ENCODE measurements at places on chromosomes 7 and 10. TPM values are rescaled to one million over a fixed set of nuclear protein-coding genes. Genes with fewer than 3 reads are reported as not detected.

GRCh38 chr10:28627102-28627501, 50.2 kb upstream of the BAMBI start:
- DNase-seq = no peak

GRCh38 chr7:43694399-43694748, 34.9 kb downstream of the COA1 start:
- no peak for DNase-seq

- DNase-seq = no peak
These were observed 10.2 kb downstream of the DNAJC12 start for GRCh38 chr10:67827811-67828210.

- no peak for DNase-seq
These were observed 88.8 kb downstream of the TFEC start for GRCh38 chr7:115941703-115942268.

Gene BAG3
- total RNA-seq = 136 TPM

- no peak for DNase-seq
These were observed 14.4 kb upstream of the SRRM3 start for GRCh38 chr7:76187272-76187671.

GRCh38 chr7:99037327-99037940, 106.5 kb downstream of the SMURF1 start:
- no peak for DNase-seq

- DNase-seq = no peak
These were observed 42.1 kb upstream of the EFCAB10 start for GRCh38 chr7:105623378-105623777.

Gene RNF148
- 0.34 TPM for total RNA-seq

DNA sequence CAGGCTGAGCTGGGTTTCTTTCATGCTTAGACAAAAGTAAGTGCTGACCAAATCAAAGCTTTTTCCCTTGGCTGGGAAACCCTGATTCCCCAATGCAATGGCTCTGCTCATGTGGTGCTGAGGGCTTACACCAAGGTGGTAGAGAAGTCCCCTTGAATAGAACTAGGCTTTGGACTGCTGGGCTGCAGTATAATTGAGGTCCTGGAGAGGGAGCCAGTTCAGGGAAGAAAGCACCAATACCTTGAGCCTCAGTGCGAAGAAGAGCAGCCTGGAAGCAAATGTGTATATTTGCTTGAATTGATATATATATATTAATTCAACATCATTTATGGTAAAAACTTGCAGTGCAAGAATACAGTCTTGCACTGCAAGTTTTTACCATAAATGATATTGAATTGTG, 391.1 kb downstream of the RPS24 start:
- no peak for DNase-seq

Gene CALHM3
- total RNA-seq = not detected

GRCh38 chr10:61815496-61815895, 86.0 kb upstream of the ARID5B start:
- no peak for DNase-seq

- DNase-seq = no peak
These were observed 1.6 kb downstream of the GLUD1 start for GRCh38 chr10:87092861-87093631.

- no peak for DNase-seq
These were observed 18.5 kb downstream of the KIAA1549 start for GRCh38 chr7:138962561-138963270.

DNA sequence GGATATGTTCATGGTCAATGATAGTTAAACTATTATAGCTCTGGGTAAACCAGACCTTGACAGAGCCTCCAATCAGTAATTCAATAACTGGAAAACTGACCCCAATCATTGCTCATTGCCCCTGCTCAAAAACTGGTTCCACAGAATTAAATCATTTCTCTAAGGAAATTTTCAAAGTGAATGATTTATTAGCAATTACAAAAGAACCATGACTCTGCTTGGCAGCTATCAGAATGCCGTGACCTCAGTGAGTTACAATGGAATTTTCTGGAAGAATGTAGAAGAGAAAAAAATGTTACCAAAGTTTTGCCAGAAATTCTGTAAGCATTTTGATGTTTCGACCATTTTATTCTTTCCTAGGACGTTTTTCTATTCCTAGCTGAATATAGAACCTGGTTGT, 106.8 kb upstream of the APBB1IP start:
- no peak for DNase-seq

GRCh38 chr7:85567983-85568382, 381.1 kb upstream of the SEMA3D start:
- no peak for DNase-seq

Gene AGAP4
- total RNA-seq = 7.3 TPM

DNA sequence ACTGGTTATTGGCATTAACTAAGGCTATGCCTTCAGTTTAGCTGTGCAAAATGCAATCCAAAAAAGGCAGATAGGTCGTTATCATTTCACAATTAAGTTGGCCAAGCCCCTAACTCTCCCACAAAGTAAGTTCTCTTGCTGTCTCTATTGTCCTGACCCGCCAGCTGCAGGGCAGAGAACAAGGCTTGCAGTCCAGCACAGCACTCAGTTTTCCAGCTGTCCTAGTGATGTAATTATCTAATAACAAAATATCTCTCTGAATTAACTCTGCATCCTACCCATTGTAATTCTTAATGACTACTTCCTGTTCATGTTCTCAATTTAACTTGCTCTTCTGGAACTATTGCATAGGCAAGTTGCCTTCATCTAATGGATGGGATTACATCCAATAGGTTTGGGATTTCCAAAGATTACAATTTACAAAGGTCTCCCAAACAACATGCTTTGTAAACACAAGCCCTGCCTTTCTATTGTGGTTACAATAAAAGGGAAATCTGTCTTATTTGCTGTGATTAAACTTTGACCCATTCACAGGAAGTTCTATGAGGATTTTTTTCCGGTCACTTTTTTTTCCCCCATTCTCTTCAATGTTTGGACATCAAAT, 55.2 kb downstream of the CDK6 start:
- peak; percentile 31 for DNase-seq

Gene WASHC2C
- total RNA-seq = 32.2 TPM

GRCh38 chr7:54556121-54556520, 13.9 kb downstream of the VSTM2A start:
- no peak for DNase-seq

Gene SYT15
- 4.1 TPM for total RNA-seq

DNA sequence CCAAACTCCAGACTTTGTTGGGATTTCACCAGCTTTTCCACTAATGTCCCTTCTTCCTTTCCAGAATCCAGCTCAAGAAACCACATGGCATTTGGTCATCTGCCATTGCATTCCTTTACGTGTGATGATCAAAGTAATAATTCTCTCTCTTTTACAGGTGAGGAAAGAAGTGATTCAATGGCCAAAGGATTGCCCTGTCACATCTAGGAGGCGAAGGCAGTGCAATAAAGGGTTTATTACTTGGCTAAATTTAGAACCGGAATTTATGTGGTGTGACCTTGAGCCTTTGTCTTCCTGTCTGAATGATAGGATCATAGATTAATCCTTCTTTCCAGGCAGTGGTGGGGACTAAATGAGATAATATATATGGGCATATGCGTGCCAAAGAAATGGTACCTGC, 58.3 kb upstream of the COBL start:
- no peak for DNase-seq

DNA sequence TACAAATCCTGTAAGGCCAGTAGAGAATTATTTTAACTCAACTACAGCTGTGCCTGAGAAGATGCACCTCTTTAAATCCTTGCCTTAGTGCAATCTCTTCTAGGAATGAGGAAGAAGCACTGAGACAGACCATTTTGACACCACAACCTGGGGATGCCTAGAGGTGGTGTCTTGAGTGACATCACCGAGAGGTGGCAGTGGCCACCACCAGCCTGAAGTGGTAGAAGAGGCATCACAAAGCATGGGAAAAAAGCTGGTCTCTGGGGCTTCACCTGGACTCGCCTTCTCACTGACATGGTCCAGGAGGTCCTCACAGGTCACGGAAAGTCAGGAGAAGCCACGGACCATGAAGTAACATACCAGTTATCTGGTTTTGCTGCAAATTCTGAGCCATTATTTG, 99.2 kb upstream of the PDLIM1 start:
- no peak for DNase-seq

DNA sequence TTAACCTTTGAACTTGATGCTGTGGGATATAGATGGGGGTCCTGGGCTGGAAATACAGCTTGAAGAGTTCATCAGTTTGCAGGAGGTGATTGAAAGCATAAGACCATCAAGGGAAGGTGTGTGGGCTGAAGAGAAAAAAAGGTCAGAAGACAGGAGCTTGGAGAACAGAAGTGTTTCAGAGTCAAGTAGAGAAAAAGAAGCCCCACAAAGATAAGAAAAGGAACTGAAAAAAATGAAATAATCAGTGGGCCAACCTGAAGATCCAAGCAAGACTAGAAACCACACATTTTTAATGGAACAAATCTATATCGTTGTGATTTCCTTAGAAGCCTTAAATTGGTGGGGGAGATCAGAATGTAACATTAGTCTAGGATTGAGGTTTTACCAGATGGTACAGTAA, 22.5 kb downstream of the ZEB1 start:
- DNase-seq = no peak

Gene OR2A12
- total RNA-seq = not detected

- no peak for DNase-seq
These were observed 11.1 kb downstream of the FOXK1 start for GRCh38 chr7:4693152-4693551.

GRCh38 chr7:47552621-47553020, 29.3 kb downstream of the TNS3 start:
- no peak for DNase-seq

DNA sequence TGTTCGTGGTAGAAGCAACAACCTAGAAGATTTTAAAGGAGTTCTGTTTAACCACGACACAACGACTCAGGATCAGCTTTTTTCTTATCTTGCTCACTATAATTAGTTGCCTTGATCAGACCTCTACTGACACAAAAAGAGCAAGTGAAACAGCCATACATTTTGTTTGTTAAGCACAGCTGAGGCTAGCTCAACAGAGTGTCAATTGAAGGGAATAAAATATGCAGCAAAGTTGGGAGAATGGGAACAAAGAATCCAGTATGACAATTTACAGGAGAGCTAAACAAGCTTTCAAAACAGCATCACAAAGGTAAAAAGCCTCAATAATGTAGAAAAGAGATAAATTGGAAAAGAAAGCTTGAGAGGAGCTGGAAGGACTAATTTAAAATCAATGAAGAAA, 40.5 kb upstream of the HERPUD2 start:
- DNase-seq = no peak

GRCh38 chr7:116779216-116779615, 83.2 kb upstream of the CAPZA2 start:
- DNase-seq = no peak

- no peak for DNase-seq
These were observed 222.1 kb upstream of the SHH start for GRCh38 chr7:156034397-156034796.

DNA sequence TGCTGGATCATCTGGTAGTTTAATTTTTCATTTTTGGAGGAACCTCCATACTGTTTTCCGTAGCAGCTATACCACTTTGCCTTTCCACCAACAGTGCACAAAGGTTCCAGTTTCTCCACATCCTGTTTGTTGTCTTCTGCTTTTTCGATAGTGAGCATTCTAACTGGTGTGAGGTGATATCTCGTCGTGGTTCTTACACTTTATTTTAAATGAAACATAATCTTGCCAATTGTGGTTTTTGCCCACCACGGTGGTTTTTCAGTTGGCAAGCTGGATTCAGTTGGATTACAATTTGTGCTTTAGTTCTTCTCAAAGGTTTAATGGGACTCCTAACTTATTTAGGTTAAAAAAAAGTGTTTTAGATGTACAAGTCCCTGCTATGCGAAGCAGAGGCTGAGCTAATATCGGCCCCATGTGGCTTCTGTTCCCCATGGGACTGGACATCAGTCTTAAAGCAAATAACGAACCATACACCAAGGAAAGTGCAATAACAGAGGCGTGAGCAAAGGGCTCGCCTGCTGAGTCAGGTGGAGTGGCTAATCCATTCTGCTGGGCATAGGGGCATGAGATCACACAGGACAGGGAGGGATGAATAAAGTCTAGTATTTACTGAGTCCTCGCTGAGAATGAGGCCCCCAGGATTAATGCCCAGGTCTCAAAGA, 153.6 kb downstream of the AOAH start:
- no peak for DNase-seq

Gene FAM25A
- not detected for total RNA-seq

Gene PLAU
- 9.5 TPM for total RNA-seq

Gene CPA2
- not detected for total RNA-seq

- DNase-seq = no peak
These were observed 299.6 kb downstream of the INHBA start for GRCh38 chr7:41403291-41403690.

GRCh38 chr7:118708741-118709140, 484.2 kb downstream of the ANKRD7 start:
- no peak for DNase-seq

- no peak for DNase-seq
These were observed 34.3 kb downstream of the FRMPD2 start for GRCh38 chr10:48240196-48240595.
